GM20000 (cell line): ENCODE measurements at places on chromosomes 5 and 9.

DNA sequence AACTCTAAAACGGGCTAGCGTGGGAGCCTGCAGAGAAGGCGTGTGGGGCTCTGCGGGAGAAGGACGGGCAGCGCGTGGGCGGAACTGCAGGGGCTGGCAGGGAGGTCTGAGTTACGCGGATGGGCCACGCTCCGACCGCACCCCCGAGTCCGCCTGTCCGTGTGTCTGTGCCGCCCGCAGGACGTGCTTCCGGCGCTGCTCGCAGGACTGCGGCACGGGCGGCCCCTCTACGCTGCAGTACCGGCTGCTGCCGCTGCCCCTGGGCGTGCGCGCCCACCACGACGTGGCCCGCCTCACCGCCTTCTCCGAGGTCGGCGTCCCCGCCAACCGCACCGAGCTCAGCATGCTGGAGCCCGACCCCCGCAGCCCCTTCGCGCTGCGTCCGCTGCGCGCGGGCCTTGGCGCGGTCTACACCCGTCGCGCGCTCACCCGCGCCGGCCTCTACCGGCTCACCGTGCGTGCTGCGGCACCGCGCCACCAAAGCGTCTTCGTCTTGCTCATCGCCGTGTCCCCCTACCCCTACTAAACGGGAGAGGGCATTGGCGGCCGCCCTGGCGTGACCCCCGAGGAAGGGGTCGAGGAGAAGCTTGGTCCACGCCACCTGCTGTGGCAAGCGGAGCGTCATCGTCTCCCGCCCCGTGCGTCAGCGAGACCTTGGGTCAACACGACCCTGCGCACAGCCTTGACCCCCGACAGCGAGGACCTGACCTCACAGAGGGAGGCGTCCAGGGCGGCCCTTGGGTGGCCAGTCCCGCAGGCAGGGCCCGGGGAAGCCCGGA is 11.4 kb upstream of the ASS1 start:
- DNase-seq, result peak; percentile 76

GRCh38 chr5:6728011-6728794 is 15.0 kb downstream of the TENT4A start:
- peak; percentile 76 for DNase-seq

- DNase-seq, result no peak
Observed at GRCh38 chr5:154157483-154158378, 32.8 kb upstream of the GALNT10 start.

GRCh38 chr5:9207817-9208418 is 338.0 kb downstream of the SEMA5A start:
- peak; percentile 46 for DNase-seq

DNA sequence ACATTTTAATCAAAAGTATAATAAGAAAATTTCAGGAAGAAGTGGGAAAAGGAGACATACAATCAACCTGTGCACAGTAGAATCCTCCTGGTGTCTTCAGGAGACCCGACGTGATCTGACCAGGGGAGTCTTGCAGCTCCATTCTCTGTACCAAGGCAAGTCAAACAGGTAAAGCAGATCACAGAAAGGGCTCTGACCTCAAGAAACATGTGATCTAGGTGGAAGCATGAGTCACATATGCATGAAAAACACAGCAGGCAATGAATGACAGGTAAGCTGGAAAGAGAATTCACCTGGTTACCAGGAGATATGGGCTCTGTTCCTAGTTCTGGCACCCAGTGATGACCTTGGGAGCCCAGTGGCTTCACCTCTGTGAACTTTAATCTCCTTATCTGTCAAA is 19.4 kb upstream of the FABP6 start:
- no peak for DNase-seq

- no peak for DNase-seq
Observed at GRCh38 chr5:30698217-30698616, 495.3 kb upstream of the CDH6 start.

- DNase-seq, result peak; percentile 81
Observed at GRCh38 chr5:139746691-139747582, 48.7 kb upstream of the PSD2 start.

GRCh38 chr9:134992755-134993124 is 75.0 kb upstream of the FCN1 start:
- DNase-seq, result no peak
